ENCODE measurements at places on chromosomes 3 and 15. TPM values are rescaled to one million over a fixed set of nuclear protein-coding genes. Genes with fewer than 3 reads are reported as not detected.

COX5A gene
- 43.4 TPM for total RNA-seq

ISG20 gene
- 0.59 TPM for total RNA-seq

SLC12A1 gene
- total RNA-seq = not detected

VPS8 gene
- total RNA-seq = 86.0 TPM

C2CD4A gene
- total RNA-seq = not detected

GOLGA6D gene
- not detected for total RNA-seq

BOC gene
- 2.4 TPM for total RNA-seq

GOLGA8R gene
- total RNA-seq = 3.3 TPM

SLC38A3 gene
- not detected for total RNA-seq

KCNMB2 gene
- not detected for total RNA-seq

GOLGA8T gene
- not detected for total RNA-seq

TRH gene
- total RNA-seq = not detected

COLQ gene
- 0.23 TPM for total RNA-seq

UNC13C gene
- total RNA-seq = not detected

ESYT3 gene
- total RNA-seq = 1.6 TPM

ISLR gene
- 5.3 TPM for total RNA-seq

LDHAL6B gene
- not detected for total RNA-seq

PLSCR5 gene
- total RNA-seq = not detected

CASR gene
- total RNA-seq = not detected

RASL12 gene
- not detected for total RNA-seq

WDR82 gene
- 65.0 TPM for total RNA-seq

LRRC58 gene
- 26.5 TPM for total RNA-seq

ZNF654 gene
- total RNA-seq = 30.7 TPM

BCHE gene
- 54.9 TPM for total RNA-seq

SSUH2 gene
- not detected for total RNA-seq

WNT7A gene
- total RNA-seq = not detected
